Heart left ventricle (tissue), 16 donors: ENCODE measurements at places on chromosomes 6 and 20. TPM values are rescaled to one million over a fixed set of nuclear protein-coding genes. Genes with fewer than 3 reads are reported as not detected.

GRCh38 chr6:18432180-18432579, 45.0 kb downstream of the RNF144B start:
- DNase-seq = no peak

DNA sequence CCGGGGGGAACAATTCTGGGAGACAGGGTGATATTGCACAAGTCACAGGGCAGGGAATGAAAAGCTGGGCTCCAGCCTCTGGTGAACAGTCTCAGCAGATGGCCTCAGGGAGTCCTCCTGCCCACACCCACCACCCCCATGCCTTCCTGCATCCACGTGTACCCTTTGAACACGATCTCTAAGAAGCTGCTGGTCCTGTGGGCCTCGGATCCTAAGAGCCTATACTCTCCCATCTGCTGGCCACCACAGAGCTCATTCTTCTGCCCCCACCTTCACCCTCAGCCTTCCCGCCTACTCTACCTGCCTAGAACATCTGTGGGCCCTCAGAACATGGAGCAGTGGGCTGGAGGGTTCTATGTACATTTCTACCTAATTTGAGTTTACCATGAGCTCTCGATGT, 60.3 kb downstream of the TRERF1 start:
- DNase-seq = no peak

DNA sequence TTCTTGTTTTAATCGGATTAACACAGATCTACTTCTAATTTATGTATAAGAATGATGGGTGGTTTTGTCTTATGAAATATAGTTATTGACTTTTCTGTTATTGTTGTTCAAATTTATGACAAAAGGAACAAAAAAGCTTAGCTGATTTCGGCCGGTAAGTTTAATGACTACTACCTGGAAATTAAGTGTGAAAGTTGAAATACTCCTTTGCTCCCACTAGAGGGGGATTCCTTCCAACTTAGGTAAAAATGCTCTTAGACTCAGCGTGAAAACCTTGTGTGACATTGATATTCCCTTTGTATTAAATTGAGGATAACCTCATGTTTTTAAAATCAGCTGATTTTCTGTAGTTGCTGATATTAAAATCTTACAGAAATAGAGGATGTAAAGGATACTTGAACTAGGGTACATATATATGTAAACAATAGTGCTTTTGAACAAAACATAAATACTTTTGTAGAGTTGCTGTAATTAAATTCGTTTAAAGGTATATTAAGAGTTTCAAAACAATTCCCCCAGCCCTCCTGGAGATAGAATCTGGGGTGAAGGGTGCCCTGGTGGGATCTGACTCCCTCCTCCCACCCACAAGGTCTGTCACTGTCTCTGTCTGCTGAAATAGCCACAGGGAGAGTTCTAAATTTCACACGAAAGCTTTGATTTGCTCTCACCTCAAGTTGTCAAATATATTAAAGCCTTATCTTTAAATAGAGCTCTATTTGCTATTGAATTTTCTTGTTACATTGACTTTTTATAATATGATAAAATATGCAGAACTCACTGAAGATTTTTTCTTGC, 257.5 kb downstream of the ARID1B start:
- DNase-seq = no peak

The OPRM1 gene
- not detected for total RNA-seq

- DNase-seq = no peak
Observed at GRCh38 chr6:85714893-85715530, 72.3 kb upstream of the SYNCRIP start.

DNA sequence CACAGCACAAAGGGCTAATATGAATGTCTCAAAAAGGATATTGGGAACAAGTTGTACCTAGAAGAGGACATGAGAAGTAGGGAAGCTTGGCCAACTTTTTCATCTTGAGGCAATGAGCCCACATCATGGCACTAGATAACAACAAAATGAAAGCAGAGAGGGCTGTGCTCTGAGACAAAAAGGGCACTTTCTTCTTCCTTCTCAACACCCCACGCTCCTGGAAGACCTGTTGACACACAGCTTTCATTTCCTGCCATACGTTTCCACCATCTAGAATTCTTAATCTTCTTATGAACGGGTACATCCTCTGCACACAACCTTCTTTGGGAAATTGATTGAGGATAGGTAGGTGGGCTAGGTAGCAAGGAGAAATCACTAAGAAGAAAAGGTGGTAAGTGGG, 187.8 kb upstream of the STXBP5 start:
- no peak for DNase-seq

DNA sequence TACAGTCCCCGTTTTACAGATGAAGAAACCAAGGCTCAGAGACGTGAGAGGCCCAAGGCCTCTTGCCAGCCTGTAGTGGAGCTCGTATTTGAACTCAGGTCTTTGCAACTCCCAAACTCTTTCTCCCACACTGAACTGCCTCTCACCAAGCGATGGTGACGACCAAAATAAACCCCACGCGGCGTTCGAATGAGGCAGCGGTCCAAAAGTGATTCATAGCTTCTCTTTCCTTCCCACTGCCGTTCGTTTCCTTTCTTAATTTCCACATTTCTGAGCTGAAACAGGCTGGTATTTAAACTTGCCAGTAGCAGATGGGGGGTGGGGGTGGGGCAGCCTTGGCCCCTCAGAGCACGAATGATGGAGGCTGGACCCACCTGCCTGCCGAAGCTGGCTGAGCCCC, 252.9 kb upstream of the KCNG1 start:
- no peak for DNase-seq

DNA sequence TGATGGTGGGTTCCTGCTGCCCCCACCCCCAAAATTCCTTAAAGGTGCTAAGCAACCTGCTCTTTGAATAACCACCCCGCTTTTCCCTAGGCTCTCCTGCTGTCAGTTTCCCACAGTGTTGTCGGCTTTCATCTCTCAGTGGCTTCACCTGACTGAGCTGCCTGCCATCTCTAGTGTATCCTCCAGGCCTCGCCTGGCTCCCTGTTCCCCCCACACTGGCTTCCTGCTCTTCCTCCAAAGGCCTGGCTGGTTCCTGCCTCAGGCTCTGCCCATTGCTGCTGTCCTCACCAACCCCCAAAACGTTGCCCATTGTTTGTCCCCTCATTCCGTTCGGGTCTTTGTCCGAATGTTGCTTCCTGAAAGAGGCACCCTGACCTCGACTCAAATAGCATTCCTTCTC, 93.8 kb upstream of the POPDC3 start:
- no peak for DNase-seq

DNA sequence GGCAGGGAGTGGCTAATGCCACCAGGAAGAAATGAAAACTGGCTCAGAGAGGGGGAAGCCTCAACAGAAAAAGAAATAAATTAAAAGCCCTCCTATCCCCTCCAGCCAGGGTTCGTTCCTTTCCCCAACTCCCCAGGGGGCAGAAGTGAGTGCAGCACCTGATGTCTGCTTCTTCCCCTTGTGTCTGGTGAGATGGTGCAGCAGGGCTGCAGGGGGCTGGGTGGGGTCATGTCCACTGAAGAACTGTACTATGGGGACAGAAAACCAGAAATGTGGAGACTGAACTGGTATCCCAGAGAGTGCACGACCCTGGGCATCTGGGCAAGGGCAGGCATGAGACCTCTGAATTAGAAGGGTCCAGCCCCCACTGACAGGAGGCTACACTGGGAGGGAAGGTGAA, 4.0 kb downstream of the EGFL8 start:
- no peak for DNase-seq

The MMS22L gene
- total RNA-seq = 3.4 TPM

DNA sequence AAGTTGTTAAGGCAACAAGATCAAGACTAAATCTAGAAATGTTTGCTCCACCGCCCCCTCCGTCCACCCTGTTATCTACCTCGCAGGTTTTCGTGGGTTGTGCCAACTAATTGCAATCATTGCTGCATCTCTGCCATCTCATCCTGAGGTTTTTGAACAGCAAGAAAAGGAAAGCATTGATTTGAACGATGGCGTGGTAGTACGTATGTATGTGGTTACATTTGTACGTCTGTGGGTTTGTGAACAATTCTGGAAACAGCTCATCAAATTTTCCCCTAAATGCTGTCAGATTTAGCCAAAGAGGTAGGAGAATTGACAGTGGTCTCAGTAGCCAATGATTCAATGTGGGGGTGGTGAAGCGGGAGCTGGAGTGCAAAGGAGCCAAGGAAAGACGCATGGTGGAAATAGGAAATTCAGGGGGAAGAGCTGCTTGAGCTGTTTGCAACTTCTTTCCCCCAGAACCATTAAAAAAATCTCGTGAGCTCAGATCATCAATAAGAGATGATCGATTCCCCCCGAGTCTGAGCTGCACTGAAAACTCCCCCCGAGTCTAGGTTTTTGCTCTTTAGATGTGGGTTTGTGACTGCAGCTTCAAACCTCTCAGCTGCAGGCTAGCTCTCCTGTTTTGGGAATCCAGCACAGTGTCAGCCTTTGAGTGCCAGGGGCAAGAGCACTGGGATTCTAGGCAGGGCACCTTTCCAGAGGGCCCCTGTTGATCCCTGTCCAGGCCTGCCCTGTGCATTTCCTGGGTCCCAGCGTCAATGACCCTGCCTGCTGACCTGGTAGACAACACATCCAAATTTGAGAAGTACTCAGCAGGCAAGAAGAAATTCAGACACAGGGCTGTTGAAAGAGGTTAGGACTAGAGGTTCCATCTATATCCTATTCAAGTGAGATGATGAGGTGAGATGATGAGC, 72.6 kb upstream of the LY86 start:
- no peak for DNase-seq

- no peak for DNase-seq
Observed at GRCh38 chr20:1905693-1906092, 10.5 kb downstream of the SIRPA start.

GRCh38 chr20:22927537-22927936, 107.6 kb upstream of the SSTR4 start:
- DNase-seq = no peak

- DNase-seq = no peak
Observed at GRCh38 chr6:71412559-71413140, 124.0 kb downstream of the OGFRL1 start.

- DNase-seq = no peak
Observed at GRCh38 chr6:120211955-120212792, 862.6 kb upstream of the MAN1A1 start.

- DNase-seq = no peak
Observed at GRCh38 chr6:106003268-106003987, 82.7 kb upstream of the PRDM1 start.

The REV3L gene
- 18.9 TPM for total RNA-seq

The PCMTD2 gene
- total RNA-seq = 59.3 TPM

The SIRPB2 gene
- total RNA-seq = 0.74 TPM

- no peak for DNase-seq
Observed at GRCh38 chr6:25449774-25450173, 170.6 kb downstream of the CARMIL1 start.
